ENCODE measurements at places on chromosomes 2 and 18.
A peak's percentile ranks its signal among the peaks of the same experiment; 100 is the strongest.

GRCh38 chr2:38565333-38565732 lies 37.4 kb downstream of the HNRNPLL start:
- no peak for DNase-seq

- peak; percentile 18 for DNase-seq
Observed at GRCh38 chr18:907115-907884, 2.6 kb downstream of the ADCYAP1 start.

DNA sequence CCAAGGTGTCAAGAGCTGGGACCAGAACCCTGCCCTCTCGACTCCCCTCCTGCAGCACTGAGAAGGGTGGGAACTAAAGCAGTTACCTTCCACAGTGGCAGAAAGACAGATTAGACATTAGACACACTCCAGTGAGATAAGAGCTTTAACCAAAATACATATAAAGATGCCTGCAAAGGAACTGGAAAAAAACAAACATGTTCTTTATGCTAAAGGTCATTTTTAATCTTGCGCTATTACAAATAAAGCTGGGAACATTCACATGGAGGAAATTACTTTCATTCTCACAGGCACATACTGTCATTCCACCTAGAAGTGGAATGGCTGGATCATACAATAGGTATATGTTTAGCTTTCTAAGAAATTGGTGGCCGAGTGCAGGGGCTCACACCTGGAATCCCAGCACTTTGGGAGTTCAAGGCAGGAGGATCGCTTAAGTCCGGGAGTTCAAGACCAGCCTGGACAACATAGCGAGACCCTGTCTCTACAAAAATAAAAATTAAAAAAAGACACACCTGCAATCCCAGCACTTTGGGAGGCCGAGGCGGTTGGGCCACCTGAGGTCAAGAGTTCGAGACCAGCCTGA lies 41.9 kb downstream of the C2orf76 start:
- DNase-seq, result no peak

DNA sequence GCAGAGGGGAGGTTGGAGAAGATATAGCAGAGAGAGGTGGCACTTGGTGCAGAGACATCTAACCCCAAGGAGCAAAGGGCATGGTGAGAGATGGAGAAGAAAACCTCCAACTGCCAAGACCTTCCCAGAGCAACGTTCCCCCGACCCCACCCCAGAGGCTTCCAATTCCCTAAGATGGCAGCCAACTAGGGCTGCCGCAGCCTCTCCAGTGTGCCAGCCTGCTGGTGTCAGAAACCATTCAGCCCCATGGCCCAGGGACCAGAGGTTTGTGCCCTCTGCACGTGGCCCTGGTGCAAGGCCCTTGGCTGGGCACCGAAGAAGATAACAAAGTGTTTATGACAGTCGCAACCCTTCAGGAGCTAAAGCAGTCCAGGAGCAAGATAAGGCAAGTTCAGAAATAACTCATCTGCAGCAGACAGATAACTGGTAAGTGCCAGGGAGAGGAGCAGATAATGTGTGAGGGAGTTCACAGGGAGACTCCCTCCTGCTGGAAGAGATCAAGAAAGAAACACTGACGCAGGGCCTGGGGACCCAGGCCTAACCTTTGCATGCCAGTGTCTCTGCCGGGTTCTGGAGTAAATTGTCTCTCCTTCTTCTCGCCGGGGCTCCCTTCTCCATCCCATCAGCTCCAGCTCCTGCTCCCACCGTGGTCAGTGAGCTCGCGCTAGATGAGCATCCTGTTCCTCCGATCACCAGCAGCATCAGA lies 66.1 kb upstream of the ID2 start:
- no peak for DNase-seq

DNA sequence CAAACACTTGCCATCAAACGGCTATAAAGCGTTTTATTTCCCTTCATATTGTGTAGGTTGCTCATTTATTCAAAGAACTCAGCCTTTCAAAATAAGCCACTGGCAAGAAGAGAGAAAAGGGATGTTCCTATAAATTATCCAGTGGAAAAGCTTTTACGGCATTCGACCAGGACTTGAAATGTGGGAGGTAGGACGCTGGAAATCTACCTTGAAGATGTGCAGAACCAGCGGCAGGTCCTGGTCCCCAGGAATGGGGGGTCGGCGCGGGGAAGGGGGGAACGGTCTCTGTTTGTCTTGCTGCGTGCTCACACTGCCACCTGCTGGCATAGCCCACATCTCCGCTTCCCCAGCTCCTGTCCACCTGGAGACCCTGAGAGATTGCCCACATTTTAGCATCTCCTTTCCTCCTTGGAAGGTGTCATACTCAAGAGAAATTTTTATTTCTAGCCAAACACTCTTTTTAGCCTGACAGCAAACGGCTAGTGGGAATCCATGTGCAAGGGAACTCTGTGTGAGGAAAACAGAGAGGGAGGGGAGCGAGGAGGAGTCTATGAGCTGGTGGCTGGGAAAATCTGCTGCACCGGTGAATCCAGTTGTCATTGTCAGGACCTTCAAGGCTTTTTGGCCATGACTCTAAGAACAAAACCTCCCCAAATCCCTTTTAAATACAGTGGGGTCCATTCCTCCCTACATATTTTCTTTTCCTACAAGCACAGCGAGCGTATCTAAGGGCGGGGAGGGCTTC lies 349.0 kb upstream of the PKDCC start:
- DNase-seq, result peak; percentile 23

DNA sequence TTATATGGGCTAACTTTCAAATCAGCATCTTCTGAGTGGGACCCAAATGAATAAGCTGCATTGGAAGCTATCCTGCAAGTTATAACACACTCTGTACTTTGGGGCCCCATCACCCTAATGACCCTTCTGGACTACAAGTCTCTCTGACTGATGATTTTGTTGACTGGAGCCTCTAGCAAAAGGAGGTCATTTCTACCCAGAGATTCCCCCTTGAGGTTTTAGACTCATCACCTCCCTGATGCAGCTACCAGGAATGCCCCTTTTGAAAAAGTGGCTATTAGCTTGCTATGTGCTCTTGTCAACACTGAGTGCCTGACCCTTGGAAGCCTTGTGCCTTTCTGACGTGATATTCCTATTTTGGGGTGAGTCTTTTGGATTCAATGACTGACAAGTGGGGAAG lies 54.5 kb upstream of the NEMP2 start:
- DNase-seq, result no peak

DNA sequence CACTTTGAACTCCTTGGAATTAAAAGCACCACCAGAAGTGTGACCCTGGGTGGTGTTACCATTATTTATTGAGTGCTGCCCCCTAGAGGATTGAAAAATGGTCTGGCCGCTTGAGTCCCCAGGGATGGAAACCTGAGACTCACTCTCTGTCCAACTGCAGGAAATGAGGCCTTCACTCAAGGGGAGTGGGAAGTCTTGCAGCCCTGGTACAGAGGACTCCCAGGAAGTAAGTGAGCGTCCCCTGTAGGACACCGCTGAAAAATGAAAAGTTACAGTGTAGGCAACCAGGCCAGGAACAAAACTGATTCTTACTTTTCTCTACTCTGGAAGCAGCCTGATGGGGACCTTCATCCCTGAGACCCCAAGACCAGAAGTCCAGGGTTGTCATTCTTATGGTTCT lies 2.2 kb upstream of the NRP2 start:
- peak; percentile 64 for DNase-seq

DNA sequence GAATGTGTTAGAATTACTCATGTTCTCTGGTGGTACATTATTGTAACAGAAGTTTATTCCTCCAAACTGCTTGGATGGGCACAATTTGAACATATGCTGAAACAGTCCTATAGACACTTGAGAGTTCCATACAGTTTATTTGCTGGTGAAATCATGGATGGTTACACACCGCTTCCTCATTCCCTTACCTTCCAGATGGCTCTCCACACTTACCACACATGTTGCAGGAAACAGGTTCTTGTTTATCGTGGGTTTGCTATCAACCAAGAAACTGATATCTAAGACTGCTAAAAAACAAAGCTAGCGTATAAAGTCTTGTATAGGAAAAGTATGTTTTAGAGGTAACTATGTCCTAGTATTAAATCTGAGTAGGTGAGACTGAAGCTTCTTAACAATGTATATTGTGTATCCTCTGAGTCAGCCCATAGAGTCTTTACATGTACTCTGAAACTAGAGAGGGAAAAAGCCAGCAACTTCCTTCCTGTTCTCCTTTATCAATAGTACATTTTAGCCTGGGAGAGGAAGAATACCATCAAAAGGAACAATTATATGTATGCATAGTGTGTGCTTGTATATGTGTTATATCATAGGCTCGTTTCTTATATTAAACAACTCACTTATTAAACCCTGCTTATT lies 313.1 kb downstream of the PLCL1 start:
- DNase-seq, result no peak

DNA sequence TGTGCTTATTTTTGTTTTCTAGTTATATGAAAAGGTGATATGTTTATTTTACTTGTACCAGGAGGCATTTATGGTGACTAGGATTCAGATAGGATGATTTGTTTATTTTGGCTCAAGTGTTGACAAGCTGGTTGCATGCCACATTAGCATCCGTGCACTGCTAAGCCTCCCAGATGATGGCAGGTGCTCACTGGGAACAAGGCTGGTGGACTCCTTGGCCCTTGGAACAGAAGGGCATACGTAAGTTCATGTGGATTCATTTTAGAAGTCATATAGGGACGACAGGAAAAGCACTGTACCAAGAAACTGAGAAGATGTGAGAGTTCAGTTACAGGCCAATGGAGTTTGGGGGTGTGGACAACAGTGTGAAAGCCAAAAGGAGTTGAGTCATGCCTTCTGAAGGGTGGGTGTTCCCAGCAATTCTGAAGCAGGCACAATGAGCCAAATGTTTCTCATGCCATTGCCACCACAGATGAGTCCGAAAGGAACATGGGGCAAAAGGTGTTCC lies 166.2 kb downstream of the PHLPP1 start:
- peak; percentile 15 for DNase-seq

- DNase-seq, result peak; percentile 71
Observed at GRCh38 chr2:68774569-68775271, 40.1 kb downstream of the ARHGAP25 start.

GRCh38 chr18:70256184-70256583 lies 32.7 kb upstream of the SOCS6 start:
- DNase-seq, result no peak

- no peak for DNase-seq
Observed at GRCh38 chr2:101190747-101191516, 39.8 kb upstream of the TBC1D8 start.

DNA sequence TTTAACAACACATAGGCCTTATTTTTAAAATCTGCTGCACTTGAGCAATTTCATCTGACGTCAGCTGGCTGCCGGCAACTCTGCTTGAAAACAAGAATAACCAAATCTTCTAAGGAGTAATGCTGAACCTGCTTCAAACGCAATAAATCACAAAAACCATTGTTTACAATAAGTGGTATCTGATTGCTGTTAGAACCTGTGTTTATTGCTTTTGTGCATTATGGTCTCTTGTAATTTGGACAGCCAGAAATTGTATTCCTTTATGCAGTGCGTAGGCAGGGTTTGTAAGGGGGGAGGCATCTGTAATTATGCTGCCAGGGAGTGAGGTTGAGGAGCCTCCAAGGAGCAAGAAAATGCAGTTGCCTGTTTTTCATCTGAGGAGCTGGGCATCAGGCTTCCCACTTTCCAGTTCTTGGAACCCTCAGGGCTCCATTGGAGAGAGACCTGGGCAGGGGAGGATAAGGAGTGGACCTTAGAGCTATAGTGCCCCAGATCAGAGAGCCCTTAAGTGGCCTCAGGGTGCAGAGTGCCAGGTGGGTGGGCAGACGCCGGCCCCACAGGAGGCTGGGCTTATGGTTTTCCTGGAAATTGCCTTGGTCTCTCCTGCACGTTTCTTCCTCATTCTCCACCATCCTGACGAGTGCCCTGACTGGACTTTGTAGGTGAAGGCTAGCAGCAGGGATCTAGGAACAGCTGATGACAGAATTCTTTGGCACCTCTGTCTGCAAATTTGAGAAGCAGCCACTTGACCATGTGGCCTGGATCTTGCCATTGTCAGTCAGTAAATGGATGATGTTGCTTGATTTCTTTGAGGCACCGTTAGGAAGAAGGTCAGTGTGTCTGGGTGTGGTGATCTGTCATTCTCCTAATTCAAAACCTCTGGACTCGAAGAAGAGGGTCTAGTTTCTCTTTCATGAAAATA lies 129.2 kb downstream of the KLHL29 start:
- no peak for DNase-seq

DNA sequence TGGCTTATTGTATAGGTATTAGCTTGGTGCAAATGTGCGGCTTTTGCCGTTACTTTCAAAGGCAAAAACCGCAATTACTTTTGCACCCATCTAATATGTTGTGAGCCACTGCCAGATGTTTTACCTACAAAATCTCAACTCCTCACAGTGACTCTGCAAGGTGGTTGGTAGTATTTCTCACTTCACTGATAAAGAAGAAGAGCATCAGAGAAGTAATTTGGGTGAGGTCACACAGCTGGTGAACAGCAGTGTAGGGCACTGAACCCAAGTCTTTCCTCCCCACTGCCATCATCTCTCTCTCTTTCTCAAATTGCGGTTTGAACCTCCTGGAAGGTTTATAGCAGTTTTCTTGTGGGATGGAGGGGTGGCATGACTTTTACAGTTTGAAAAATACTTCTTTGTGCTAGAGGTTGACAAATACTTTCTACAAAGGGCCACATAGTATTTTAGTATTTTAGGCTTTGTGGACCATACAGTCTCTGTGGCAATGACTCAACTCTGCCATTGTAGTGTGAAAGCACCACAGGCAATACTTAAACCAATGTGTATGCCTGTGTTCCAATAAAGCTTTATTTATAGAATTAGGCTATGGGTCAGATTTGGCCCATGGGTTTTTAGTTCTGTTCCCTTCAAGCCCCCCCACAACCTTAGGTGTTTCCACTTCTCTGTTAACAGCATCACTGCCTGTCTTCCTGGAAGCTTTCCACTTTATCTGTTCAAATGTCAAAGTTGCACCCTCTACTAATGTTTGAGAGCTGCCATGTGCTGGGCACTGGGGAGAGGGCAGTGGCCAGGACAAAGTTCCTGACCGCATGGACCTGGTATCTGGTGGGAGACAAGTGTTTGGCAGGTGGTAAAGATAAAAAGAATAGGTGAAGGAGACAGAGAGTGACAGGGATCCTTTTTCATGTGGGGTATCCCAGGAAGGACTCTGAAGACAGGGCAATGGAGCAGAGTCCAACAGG lies 30.1 kb downstream of the FHOD3 start:
- no peak for DNase-seq

DNA sequence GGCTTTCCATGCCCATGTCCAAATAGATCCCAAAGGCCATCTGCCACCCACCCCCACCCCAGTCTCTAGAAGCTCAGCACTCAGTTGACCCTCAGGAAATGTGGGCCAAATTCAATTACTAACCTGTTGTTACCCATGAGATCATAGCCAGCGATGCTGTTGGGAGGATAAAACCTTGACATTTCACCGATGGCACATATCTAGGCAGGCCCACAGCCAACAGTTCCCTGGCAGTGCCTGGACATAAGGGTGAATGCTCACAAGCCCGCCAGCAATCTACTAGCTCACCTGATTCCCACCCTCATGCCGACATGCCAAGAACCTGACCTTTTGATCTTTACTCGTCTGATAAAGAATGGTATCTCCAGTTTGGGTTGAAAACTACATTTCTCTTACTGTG lies 11.8 kb upstream of the ACOXL start:
- no peak for DNase-seq

DNA sequence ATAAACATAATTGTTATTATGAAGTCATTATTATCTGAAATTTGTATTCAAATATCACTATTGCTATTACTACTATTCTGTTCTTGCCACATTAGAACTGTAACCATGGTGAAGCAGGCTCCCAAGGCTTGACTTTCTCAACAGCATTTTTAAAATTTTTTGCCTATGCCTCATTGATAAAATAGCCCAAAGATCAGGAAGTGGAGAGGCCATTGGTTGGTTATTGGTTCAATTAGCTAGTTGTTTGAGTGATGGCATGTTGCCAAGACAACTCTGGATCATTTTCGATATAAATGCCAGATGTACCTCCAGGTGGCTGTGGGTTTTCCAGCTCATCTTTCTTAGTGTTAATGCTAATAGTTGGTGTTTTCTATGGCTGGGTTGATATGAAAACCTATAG lies 513.5 kb downstream of the TRIB2 start:
- DNase-seq, result no peak
